ENCODE measurements at places on chromosomes 3 and 15.

DNA sequence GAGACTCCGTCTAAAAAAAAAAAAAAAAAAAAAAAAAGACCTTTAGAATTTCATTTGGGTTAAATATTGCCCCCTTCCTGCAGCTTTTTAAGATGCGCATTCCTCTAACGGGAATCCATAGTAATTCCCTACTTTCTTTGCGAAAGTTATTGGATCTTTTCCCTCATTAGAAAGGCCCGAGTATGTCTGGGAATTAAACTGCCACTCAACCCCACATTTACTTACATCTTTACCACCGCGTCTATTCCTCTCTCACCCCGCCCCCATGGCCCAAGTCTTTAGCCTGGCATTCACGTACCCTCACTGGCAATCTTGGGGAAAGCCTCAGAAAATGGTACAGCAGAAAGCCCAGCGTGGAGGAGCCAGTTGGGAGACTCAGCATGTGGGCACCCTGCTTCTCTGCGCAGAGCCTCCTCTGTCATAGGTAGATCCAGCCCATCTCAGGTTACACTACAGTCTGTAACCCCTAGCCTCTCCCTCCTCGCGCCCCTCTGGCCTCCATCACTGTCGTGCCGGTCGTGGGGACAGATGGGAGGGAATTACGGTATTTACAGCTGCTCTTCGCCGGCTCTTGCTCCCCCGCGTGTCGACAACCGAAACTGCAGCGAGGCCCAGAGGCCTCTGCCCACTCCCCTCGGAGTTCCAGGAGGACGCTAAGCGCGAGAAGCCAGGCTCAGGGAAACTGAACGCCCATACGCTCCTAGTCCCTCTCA, 6.4 kb upstream of the ANKDD1A start:
- DNase-seq = peak; percentile 79

GRCh38 chr15:86919581-86919980, 839.9 kb downstream of the AGBL1 start:
- DNase-seq = no peak

DNA sequence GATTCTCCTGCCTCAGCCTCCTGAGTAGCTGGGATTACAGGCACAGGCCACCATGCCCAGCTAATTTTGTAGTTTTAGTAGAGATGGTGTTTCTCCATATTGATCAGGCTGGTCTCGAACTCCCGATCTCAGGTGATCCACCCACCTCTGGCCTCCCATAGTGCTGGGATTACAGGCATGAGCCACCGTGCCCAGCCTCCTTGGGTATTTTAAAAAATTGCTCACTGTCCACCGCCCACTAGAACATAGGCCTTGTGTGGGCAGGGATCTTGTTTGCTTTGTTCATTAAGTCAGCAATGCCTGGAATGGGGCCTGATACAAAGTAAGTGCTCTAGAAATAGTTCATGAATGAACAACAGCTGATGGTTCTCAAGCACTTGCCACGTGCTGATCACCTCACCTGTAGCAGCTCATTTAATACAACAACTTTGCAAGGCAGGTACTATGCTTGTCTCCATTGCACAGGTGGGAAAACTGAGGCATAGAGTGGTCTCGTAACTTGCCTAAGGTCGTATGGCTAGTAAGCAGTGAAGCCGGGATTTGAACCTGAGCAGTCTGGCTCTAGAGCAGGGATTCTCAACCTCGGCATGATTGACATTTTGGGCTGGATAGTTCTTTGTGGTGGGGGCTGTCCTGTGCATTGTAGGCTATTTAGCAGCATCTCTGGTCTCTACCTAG, 12.7 kb upstream of the CTSH start:
- DNase-seq = no peak

DNA sequence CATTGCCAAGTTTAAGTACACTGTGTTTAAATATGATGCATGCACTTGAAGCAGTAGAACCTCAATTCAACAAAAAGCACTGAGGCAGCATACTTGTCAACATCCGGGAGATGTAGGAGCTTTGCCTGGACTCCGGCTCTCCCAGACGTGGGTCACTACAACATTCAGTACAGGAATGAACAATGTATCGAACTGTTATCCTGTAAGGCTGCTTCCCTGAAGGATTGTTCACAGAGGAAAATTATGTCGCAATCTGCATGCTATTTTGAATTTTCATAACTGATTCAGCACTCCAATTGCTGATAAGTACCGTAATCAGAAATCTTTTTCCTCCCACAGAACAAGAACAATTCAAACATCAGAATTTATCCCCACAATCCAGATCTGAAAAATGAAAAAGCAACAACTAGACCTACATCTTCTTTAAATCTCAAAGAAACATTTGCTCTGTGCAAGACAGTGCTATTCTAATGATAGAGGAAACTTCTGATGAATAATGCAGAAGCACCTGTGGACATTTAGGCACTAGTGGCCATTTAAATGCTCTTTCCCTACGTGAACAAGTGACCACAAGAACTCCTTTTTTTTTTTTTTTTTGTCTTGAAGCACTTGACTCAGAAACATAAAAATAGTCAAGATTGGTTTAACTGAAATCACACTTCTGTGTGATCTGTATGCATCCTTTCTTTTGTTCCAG, 113.4 kb downstream of the PLCH1 start:
- no peak for DNase-seq

DNA sequence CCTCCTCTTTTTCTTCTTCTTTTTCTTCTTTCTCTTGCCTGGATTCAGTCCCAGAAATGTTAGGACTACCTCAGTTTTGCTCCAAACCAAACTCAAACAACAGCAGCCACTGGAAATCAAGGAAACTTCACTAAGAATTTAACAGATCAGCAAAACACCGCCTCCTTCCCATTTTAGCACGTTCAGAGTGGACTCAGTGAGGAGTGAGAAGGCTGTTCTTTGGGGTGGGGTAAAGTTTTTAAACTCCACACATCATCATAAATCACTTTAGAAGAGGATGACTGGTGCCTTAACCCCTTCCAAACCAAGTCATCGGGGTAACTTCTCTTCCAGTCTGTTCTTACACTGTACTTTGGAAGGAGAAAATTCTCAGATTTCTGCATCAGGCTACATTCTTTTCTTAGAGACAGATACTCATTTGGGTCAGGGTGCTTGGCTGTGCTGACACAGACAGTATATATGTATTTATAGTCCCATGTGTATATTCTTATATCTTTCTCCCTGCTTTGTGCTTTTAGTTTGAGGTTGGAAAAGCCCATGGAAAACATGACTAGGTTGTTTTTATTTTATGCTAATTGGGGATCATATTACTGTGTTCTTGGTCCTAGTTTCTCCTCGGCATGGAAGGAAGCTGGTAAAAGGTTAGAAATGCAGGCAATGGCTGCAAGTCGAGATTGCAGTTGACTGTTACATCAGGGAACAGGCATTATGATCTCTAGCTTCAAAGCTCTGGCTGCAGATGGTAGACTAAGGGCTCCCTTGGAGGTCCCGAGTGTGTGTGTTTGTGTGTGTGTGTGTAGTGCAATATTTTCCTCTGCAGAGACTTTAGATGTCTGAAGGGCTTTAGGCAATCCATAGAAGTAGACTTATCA, at the start of gene CCDC80:
CCDC80 (minus strand) TSS at position 214 of the 872 bp plus-strand sequence. CDS start 1,238 bp downstream, outside the sequence.
- DNase-seq = peak; percentile 95

GRCh38 chr15:101841656-101842055, 29.7 kb downstream of the OR4F15 start:
- DNase-seq = no peak

- DNase-seq = no peak
Observed at GRCh38 chr3:51445544-51446280, 54.1 kb downstream of the DCAF1 start.

GRCh38 chr3:184694716-184695115, 17.1 kb downstream of the MAGEF1 start:
- no peak for DNase-seq

DNA sequence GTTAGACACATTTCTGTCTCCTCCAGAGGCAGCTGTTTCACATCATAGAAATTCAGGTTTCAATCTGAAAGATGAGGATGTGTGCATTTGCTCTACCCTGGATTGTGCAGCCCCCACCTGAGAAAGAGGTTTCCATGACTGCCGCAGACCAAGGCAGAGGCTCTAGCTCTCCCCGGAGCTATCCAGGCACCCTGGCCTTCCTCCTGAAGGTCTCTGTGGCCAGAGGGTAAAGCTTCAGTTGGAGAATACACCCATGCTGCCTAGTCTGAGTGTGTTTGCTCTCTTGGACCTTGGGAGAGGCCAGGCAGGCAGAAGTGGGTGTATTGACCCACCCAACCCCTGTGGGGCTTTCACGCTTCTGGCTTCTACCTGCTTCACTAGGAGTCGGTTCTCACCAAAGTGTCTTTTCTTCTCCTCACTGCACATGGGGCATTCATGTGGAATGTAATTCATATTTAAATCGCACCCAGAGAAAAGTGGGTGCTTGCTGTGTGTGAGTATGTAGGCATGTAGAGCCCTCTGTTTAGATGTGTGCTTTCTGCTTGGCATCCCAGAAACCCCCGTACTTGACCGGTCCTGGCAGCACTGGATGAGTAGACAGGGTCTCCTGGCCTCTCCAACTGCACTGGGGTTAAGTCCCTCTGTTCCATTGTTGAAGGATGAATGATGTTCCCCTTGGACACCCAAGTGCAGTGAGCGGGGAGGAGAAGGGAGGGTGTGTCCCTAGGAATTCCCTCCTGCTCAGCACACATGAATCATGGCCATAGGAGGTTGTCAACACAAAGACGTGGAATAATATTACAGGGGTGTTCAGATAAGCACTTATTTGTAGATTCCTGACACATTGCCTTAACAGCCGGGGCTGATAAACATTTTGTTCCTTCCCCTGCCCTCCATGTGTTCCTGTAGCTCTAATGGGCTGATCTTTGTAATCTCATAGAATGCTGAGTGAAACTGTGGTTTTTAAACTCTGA, 20.3 kb upstream of the RAB6B start:
- DNase-seq = no peak

DNA sequence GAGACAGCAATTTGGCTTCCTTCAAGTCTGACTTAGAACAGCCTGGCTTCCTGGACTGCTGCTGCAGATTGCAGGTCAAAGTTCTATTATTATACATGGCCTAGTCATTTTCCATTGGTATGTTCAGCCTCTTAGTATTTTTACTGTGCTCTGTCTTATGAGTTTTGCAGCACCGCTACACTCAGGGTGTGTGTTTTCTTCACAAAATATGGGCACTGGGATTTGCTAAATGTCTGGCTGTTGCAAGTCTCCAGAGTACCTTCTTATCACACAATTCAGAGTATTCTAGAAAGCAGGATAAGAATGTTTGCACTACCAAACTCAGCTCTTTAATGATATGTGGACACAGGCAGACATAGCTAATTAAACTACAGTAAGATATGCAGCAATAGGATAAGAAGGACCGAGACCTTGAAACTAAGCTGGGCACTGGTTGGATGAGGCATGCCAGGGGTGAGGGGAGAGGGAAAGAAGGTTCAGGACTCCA, 203.0 kb upstream of the PDZRN3 start:
- no peak for DNase-seq

- DNase-seq = no peak
Observed at GRCh38 chr3:44130249-44130648, 111.4 kb upstream of the TOPAZ1 start.

- DNase-seq = no peak
Observed at GRCh38 chr3:111545349-111545748, 3.4 kb downstream of the CD96 start.

DNA sequence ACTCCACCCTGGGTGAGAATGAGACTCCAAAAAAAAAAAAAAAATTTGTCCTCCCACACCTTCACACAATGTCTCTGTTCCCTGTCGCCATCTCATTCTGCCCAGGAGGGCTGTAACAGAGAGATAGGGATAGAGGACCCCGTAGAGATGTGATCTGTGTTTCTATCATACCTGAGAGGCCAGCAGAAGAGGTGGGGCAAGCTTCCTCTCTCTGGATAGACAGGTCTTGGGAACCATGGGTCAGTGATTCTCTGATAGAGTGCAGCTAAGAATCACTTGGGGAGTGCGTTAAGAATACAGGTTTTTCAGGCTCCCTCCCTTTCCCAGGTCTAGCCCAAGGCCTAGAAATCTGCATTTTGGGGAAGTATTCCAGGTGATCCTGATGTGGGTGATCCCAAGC, 8.3 kb downstream of the CA12 start:
- no peak for DNase-seq

DNA sequence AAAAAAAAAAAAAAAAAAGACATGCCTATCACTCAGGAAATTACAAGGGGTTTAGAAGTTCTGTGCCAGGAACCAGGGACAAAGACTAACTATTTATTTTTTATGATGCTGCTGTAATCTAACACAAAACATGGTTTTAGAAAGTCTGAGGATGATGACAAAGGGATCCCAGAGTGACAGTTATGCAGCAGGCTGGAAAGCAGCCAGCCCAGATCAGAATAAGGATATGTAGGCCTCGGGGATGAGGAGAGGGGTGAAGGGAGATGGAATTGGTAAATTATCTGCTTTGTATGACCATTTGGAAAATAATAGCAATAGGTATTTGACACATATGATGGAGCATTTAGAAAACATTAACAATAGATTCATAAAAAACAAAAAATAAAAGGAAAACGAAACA, 34.1 kb upstream of the NMD3 start:
- DNase-seq = no peak

DNA sequence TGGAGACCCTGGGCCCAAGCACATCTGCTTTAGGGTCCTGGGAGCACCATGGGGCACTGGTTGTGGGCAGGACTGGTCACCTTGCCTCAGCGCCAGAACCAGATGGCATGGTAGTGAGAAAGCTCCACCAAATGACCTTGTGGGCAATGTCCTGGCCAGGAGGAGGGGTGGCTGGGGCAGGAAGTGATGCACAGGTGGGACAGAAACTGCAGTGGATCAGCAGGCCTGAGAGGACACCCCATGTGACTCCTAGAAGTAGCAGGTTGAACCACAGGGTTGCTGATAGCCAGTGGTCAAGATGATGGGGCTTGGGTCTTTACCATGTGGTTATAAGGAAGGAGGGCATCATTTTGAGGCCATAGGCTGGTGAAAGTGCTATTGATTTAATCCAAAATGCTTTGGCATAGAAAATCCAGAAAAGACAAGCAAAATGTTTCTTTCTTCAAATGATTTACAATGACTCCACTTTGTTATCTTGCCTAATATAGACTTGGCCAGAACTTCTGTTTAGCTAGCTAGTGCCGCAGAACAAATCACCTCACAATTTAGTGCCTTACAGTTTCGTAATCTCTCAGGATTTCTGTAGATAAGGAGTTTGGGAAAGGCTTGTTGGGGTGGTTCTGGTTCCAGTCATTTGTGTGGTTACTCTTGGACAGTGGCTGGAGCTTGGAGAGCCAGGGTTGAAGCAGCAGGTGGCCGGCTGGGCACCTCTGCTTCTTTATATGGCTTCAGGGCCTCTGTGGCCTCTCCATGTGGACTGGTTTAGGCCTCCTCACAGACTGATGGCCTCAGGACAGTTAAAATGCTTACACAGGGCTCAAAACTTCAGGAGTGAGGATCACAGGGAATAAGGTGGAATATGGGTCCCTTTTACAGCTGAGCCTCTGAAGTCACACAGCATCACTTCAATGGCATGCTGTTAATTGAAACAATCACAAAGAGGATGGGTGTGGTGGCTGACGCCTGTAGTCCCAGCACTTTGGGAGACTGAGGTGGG, 27.5 kb downstream of the TMEM158 start:
- no peak for DNase-seq

GRCh38 chr3:4407941-4408340, 59.1 kb downstream of the SUMF1 start:
- no peak for DNase-seq

GRCh38 chr15:60217161-60217560, 180.6 kb downstream of the ANXA2 start:
- DNase-seq = no peak

GRCh38 chr3:180680097-180680430, 775 bp upstream of the CCDC39 start:
- peak; percentile 49 for DNase-seq

All from ELR (cell line).